ENCODE measurements at places on chromosomes 6 and 20.

DNA sequence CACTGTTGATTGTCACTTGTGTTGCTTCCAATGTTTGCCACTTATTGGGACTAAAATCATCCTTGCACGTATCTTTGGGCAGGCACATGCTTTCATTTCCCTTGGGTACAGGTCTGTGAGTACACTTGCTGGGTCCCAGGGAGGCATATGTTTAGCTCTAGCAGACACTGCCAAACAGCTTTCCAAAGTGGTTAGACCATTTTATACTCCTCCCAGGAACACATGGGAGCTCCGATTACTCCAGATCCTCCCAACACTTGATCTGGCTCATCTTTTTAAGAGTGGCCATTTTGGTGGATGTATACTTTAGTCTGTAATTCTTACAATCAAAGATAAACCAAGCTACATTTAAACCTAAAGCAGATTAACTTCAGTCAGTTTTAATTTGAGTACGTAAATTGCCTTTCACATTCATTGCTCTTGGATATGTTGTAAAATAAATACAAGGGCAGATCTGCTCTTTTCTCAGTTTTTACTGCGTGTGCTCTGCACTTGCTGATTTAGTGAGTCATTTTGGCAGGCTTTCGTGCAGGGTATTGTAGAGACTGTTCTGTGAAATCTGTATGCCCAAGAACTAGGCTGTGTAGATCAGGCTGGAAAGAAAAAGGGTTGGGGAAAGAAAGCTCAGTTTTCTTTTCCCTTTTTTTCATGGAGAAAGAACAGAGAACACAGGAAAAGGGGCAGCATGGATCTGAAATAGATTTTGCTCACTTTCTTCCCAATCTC lies 19.5 kb downstream of the SLC22A1 start:
- no peak for DNase-seq

DNA sequence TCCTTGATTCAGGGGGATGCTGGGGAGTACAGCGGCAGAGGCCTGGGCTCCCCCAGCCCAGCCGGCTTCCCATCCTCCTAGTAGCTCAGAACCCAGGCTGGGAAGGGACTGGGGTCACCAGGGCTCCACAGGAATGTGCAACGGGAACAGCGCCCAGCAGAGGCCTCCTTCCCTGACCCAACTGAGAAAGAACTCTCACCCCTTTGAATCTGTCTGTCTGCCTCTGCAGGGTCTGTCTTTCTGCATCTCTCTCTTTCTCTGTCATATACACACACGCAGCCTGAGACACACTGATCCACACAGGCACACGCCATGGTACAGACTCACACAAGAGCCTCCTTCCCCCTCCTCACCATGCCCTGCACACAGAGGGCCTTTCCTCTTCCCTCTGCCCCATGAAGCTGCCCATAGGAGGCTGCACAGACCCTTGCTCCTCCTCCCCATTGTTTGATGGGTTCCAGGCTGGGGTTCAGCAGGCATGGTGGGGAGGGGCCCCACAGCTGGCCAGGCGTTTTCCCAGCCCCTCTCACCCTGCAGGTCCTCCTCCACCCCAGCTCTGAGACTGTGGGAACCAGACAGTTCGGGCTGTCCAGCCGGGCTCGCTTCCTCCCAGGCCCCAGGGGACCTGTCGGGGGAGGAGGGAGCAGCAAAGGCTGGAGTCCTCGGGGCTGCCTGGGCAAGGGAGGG lies 2.8 kb downstream of the FOXS1 start:
- DNase-seq: no peak

- no peak for DNase-seq
Observed at GRCh38 chr6:108715832-108716231, 132.4 kb upstream of the ARMC2 start.

DNA sequence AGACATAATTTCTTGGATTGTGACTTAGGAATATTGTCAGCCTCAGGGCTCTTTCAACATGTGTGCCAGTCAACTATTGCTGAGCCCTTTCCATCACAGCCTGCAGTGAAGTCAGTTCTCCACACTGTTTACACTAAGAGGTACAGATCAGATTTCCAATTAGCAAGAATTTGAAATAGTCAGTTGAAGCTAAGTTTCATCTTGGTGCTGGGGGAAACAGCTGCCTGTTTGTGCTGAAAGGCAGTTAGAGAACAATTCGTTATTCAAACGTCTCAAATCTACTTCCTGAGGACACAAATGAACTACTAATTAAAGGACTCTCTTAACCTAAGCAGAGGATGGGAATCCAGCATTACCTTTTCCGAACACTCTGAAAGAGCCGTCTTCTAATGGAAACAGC lies 25.9 kb downstream of the ADGRF1 start:
- no peak for DNase-seq

DNA sequence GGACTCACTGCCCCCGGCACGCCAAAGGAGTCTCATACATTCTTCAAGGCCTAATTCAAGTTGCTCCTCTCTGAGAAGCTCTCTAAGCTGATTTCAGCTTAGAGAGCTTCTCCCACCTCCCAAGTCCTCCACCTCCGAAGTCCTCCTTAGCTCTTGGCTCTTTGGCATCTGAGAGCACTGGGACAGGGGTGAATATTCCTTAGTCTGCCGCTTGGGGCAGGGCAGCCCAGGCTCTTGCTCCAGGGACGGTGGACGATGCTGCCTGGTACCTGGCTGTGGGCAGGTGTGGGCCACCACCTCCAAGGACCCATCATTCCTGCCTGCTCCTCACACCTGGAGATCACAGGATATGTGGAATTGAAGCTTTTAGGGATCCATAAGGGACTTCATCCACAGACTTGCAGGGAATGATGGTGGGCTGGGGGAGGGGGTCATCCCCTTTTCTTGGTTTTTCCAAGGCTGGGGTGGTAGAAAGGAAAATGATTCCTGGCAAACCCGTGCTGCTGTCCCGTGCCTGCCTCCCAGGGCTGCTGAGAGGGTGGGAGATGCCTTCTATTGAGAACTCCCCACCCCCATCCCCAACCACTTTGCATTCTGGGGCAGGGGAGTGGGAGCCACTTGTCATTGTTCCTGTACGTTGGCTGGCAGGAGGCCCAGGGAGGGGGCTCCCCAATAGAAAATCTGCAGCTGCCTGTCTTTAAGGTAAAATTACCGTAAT lies 57.4 kb downstream of the ARHGAP40 start:
- DNase-seq: peak; percentile 18

- DNase-seq: no peak
Observed at GRCh38 chr6:157982563-157983405, 1.1 kb downstream of the SYNJ2 start.

DNA sequence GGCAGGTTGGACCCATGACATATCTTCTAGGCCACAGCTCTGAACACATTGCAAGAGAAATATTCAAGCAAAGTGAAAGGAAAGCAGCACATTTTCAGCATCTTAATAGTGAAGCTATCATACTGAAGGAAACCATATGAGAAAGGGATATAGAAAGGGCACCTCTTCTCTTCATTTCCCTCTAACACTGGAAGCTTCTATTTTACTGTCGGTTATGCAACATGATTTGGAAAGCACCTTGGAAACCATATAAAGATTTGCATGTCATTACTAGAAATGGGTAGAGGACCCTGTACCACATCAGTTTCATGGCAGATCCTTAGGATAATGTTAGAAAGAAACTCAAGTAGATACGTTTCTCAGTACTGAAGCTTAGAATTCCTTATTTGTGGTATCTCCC lies 70.5 kb upstream of the HMGN3 start:
- no peak for DNase-seq

DNA sequence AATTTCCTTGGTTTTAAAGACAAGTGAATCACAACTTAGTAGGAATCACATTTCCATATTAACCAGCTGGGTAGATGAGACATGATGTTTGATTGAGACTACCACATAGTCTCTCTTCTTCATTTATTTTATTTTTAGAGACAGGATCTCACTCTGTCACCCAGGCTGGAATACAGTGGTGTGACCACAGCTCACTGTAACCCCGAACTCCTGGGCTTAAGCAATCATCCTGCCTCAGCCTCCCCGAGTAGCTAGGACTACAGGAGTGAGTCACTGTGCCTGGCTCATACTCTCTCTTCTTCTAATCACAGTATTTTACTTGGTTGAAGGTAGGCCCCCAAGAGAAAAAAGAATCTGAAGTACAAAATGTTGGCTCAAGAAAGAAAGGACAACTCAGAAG lies 80.2 kb upstream of the ASF1A start:
- peak; percentile 39 for DNase-seq

GRCh38 chr6:81263531-81264168 lies 488.8 kb downstream of the TENT5A start:
- no peak for DNase-seq

- no peak for DNase-seq
Observed at GRCh38 chr6:37982317-37982716, 162.8 kb downstream of the ZFAND3 start.

- no peak for DNase-seq
Observed at GRCh38 chr20:51419231-51419630, 123.3 kb downstream of the NFATC2 start.

DNA sequence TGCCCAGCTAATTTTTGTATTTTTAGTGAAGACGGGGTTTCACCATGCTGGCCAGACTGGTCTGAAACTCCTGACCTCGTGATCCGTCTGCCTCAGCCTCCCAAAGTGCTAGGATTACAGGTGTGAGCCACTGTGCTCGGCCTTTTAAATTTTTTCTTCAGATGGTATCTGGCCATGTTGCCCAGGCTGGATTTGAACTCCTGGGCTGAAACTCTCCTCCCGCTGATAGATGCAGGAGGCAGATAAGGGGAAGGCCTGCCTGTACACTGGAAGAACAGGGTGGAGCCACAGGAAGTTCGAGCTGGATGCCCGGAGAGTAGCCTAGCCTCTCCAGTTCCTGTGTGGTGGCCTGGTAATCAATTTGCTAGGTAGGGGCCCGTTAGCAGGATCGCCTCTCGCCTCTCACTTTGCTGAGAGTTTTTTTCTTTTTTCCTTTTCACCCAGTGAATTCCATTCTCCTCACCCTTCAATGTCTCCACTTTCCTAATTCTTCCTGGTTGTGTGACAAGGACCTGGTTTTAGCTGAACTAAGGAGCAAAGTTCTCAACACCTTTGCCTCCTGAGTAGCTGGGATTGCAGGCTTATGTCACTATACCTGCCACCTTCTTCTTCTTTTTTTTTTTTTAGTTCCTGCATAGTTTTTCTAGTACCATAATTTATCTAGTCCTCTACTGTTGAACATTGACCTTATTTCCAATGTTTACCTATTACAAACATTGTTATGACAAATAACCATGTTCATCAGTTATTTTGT lies 19.4 kb upstream of the ITCH start:
- DNase-seq: no peak
